ENCODE measurements at places on chromosomes 1 and 21. TPM values are rescaled to one million over a fixed set of nuclear protein-coding genes. Genes with fewer than 3 reads are reported as not detected.

DFFB gene
- total RNA-seq, result 7.4 TPM

PIGM gene
- total RNA-seq, result 7.0 TPM

- no peaks in the 10 kb centered on the region for H3K36me3 ChIP-seq
- H3K27me3 ChIP-seq, result no peaks in the 10 kb centered on the region
- no peak overlapping the region for H3K4me3 ChIP-seq
- no peak for DNase-seq
These were observed 122.5 kb downstream of the ATG4C start for GRCh38 chr1:62906428-62906886.

DNA sequence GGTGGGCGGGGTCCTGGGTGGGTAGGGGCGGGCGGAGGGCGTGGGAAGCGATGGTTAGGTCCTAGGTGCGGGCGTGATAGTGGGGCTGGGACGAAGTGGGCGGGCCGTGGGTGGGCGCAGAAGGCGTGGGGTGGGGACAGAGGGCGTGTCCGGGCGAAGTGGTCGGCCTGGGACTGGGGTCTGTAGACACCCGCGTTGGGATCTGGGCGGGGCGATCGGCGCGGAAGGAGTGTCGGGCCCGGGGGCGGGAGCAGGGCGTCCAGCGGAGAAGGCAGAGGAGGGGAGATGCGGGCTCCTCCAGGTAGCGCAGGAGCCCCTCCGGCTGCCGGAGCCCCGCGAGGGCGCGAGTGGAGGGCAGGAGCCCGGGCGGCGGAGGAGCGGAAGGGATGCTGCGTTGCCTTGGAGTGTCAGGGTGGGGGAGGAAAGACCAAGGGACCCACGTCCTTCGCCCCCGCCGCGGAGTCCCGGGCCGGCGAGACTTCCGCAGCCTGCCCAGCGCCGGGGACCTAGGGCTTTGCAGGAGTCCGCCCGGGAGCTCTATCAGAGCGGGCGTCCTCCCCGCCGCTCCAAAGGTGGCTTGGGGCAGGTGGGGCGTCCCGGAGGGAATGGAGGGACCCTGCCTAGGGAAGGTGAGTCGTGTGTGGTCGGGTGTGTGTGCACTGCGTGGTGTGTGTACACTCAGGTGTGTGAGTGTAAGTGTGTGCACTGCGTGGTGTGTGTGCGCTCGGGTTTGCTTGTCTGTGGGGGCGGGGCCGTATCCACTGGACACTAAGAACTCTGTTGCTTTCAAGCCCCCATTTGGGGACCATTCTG, 27.0 kb upstream of the PRSS38 start:
- H3K27me3 ChIP-seq, result no peaks in the 10 kb centered on the region
- peak overlapping the region; percentile 16 for H3K27ac ChIP-seq
- H3K36me3 ChIP-seq, result no peaks in the 10 kb centered on the region
- peak overlapping the region; percentile 59 for H3K4me3 ChIP-seq
- H3K4me1 ChIP-seq, result peaks cover 21% of the 10 kb centered on the region

DNA sequence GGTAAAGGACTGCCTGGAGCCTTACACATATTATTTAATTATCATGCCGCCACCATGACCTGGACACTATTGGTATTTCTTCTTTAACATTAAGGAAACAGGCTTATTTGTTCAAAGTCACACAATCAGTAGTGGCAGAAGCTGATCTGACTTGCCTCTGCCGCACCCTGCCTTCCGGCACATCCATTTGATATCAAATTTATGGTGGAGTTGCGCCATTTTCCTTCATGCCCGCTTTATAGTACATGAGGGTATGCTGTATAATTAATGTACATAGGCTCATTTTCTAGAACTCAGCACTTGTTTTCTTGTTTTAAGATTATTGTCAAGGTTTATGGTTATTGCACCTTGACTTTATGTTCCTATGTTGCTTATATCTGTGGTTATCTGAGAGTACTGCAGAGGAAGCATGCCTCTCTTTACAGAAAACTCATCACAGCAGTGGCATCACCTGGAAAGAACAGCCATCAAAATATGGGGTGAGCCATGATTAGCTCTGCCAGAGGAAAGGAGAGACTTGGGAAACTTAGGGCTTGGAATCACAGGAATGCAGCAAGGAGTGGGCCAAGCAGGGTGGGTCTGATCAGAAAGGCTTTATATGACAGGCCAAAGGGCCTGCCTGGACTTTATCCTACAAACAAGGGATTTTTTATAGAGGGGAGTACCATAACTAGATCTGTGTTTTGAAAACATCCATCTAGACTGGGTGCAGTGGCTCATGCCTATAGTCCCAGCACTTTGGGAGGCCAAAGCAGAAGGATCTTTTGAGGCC, 72.2 kb upstream of the GJB5 start:
- no peaks in the 10 kb centered on the region for H3K36me3 ChIP-seq
- H3K4me1 ChIP-seq, result no peaks in the 10 kb centered on the region
- H3K4me3 ChIP-seq, result no peak overlapping the region

- H3K27me3 ChIP-seq, result no peaks in the 10 kb centered on the region
- no peaks in the 10 kb centered on the region for H3K4me1 ChIP-seq
- H3K4me3 ChIP-seq, result no peak overlapping the region
- H3K36me3 ChIP-seq, result no peaks in the 10 kb centered on the region
These were observed 46.1 kb upstream of the CD34 start for GRCh38 chr1:207956986-207957385.

- H3K4me3 ChIP-seq, result no peak overlapping the region
- H3K36me3 ChIP-seq, result no peaks in the 10 kb centered on the region
- no peak overlapping the region for H3K27ac ChIP-seq
These were observed 85.0 kb downstream of the NUF2 start for GRCh38 chr1:163406772-163407171.
